ENCODE measurements at places on chromosomes 5 and 9. TPM values are rescaled to one million over a fixed set of nuclear protein-coding genes. Genes with fewer than 3 reads are reported as not detected.

Gene GADD45G
- 1.3 TPM for total RNA-seq

Gene NPDC1
- 59.9 TPM for total RNA-seq

Gene ARL14EPL
- not detected for total RNA-seq

Gene SNCAIP
- total RNA-seq, result not detected

Gene MAMDC4
- total RNA-seq, result 14.9 TPM

Gene GMCL2
- not detected for total RNA-seq

Gene COL5A1
- total RNA-seq, result not detected

Gene PPIC
- total RNA-seq, result 26.3 TPM

Gene ECSCR
- not detected for total RNA-seq

Gene ZNF883
- not detected for total RNA-seq

Gene NR5A1
- total RNA-seq, result 0.16 TPM

Gene ADAMTS12
- not detected for total RNA-seq

Gene PTPDC1
- 8.2 TPM for total RNA-seq

Gene CDKN2A
- total RNA-seq, result 871 TPM

Gene MEGF10
- not detected for total RNA-seq

Gene PCDHB14
- 0.31 TPM for total RNA-seq

Gene CNOT6
- 15.3 TPM for total RNA-seq

Gene SOHLH1
- not detected for total RNA-seq

Gene SMIM33
- total RNA-seq, result not detected

Gene HK3
- total RNA-seq, result not detected

Gene ANKRD31
- total RNA-seq, result not detected

Gene SOX30
- total RNA-seq, result 0.15 TPM

Gene PCDHB8
- total RNA-seq, result 0.16 TPM
